ENCODE measurements at places on chromosomes 13 and 19. TPM values are rescaled to one million over a fixed set of nuclear protein-coding genes. Genes with fewer than 3 reads are reported as not detected.

Gene SIGLEC9
- 1.4 TPM for total RNA-seq

Gene IGFL3
- total RNA-seq: not detected

Gene SERPINE3
- not detected for total RNA-seq

Gene AMH
- total RNA-seq: 3.4 TPM

Gene CYP4F11
- total RNA-seq: not detected

Gene ZNF625
- 2.5 TPM for total RNA-seq

Gene SHC2
- 0.21 TPM for total RNA-seq

Gene IFNL1
- 1.2 TPM for total RNA-seq

Gene F7
- 0.56 TPM for total RNA-seq

Gene CEACAM20
- total RNA-seq: not detected

Gene ANGPTL8
- total RNA-seq: not detected

Gene TEX101
- total RNA-seq: not detected

Gene ZNF878
- total RNA-seq: 0.80 TPM

Gene CLEC17A
- 0.85 TPM for total RNA-seq

Gene SH2D3A
- total RNA-seq: 17.1 TPM

Gene KCNN4
- 130 TPM for total RNA-seq

Gene KIR2DL4
- not detected for total RNA-seq

Gene PABPC3
- 0.81 TPM for total RNA-seq

Gene YJEFN3
- total RNA-seq: 6.9 TPM

Gene TMEM221
- total RNA-seq: not detected

Gene ADGRE2
- total RNA-seq: 0.58 TPM

Gene TUBB4A
- 8.3 TPM for total RNA-seq

Gene SULT2A1
- not detected for total RNA-seq

Gene TNFSF9
- 1.4 TPM for total RNA-seq

Gene APOC1
- total RNA-seq: 2.2 TPM

Gene FARSA
- total RNA-seq: 110 TPM

Gene ZNF223
- total RNA-seq: 0.73 TPM

Gene TSC22D1
- 4.4 TPM for total RNA-seq

Gene IGFL2
- total RNA-seq: not detected

Gene ASF1B
- 70.8 TPM for total RNA-seq

Gene VSTM1
- total RNA-seq: not detected

Gene MICU2
- total RNA-seq: 33.3 TPM

Gene LRRC63
- 0.63 TPM for total RNA-seq

Gene PTH2
- total RNA-seq: not detected

Gene ZNF573
- total RNA-seq: 7.8 TPM

Gene PCID2
- total RNA-seq: 66.6 TPM

Gene PSG1
- not detected for total RNA-seq
